ENCODE measurements at places on chromosomes 1 and 21.
A peak's percentile ranks its signal among the peaks of the same experiment; 100 is the strongest.

DNA sequence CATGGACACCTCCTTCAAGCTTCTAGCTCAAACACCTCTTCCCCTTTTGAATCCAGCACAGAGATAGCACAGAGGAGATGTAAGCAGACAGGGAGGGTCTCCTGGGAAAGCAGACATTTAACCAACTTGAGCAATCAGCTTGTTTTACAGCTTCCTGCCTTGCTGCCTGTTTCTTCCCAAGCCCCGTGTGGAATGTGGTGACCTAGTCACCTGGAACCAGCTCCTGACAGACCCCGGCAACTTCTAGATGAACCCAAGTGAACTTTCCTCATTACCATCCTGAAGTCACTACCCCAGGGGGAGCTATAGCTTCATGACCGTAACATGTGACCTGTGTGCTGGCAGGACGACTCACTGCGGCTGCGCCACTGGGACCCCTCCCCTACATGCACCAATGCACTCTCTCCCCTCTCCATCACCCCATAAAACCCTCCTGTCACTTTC lies 24.1 kb upstream of the TTF2 start:
- DNase-seq: no peak

DNA sequence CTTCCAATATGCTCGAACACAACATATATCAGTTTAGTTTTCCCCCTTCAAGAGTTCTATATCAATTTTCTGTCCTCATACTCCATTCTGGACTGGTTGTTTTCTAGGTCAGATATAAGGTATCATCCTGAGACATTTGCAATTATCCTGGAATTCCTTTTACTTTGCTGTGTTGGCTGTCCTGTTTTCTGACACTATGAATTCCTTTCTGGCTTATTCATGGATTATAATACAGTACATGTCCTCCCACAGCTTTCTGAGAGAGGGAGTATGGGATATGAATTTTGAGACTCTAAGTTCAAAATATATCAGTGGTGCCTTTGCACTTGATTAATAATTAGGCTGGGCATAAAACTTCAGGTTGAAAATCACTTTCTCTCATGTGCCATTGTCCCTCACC lies 11.9 kb downstream of the PHTF1 start:
- peak; percentile 42 for DNase-seq

DNA sequence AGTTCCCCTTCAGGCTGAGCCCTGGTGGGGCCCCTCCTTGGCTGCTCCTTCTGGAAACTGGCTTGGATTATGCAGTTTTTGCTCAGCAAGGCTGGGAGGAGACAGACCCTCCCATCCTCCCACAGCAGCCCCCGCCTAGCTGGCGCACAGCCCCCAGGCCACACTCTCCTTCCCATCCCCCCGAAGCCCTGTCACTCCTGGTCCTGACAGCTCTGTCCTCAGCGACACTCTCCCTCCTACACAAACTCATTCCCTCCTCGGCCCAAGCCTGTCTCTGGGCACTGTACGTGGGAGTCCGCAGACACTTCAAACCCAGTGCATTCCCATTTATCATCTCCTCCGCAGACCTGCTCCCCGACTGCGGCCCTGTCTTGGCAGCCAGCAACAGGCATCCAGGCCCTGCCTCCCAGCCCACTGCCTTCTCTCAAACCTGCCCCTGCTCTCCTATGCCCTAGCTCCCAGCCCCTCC lies 25.0 kb upstream of the EPHB2 start:
- DNase-seq: no peak

- peak; percentile 34 for DNase-seq
Measured at GRCh38 chr1:33815061-33815460, 48.8 kb upstream of the HMGB4 start.

DNA sequence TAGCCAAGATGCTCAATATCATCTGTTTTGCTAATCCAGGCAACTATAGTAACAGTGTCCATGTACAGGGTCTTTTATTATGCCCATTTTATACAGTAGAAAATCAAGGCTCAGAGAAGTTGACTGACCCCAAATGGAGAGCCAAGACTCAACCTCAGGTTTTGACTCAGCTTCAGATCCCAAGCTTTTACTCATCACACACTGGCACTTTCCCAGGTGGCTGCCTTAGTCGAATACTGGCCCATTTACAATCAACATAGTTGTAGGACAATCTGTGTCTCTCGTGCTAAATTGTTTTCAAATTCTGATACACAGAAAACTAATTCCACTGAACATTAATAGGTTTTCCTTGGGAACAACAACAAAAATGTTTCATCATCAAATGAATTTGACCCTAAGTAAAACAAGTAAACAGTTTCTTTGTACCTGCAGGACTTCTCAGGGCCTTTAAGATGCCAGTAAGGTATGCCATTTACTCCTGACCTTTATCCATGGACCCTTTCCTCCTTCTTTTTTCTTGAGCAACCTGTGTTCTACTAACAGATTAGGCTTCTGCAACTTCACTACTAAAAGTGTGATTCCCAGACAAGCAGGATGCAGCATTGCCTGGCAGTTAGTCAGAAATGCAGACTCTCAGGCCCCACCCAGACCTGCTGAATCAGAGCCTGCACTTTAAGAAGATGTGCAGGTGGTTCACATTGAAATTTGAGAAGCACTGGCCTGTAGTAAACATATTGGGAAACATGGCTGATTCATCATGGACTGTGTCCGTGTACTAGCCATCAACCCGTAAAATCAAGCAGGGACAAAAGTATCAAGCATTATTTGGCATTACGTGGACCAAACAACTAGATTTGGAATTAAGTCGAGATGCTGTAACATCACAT lies 128.8 kb downstream of the RRAGC start:
- DNase-seq: peak; percentile 48

DNA sequence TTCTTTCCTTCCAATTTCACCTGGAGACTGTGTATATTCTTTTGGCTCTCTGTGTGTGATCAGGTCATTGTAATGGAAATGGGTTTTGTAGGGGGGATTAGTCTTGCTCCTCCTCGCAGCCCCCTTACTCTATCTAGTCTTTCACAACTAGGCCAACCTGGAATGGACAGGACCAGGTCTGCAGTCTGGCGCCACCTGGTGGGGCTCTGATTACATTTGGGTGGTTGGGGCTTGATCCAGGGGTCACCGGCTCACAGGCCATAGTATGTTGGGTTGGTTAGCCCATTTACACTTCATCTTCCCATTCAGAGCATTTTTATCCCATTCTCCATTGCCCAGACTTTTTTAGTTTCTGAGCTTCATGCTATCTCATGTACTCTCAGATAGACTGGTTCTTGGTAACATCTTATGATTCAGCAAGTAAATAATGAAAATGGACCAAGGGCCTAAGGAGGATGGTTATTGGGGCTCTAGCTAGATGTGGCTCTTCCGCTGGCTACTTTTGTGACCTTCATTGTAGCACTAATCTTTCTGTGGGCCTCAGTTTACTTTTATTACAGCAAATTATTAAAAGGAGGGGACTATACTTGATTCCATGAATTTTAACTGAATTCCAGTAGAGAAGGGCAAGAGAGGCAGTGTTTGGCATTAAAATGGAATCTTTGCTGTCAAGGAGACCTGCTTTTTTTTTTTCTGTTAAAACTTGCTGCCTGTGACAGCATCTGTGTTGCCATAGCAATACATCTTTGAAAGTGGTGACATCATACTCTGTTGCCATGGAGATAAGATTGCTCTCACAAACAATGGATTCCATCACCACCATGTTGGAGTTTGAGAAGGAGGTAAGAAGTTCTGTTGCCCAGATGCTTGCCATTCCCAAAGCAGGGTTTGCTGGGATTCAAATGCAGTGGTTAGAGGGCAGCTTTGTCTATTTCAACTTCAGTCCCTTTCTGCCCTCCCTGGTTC lies 150.1 kb downstream of the PLXNA2 start:
- DNase-seq: peak; percentile 49

- no peak for DNase-seq
Measured at GRCh38 chr1:206855859-206856258, 9.6 kb upstream of the IL20 start.

- no peak for DNase-seq
Measured at GRCh38 chr1:211985556-211986264, 49.6 kb downstream of the INTS7 start.

- no peak for DNase-seq
Measured at GRCh38 chr1:25579292-25580252, 36.2 kb downstream of the LDLRAP1 start.

- no peak for DNase-seq
Measured at GRCh38 chr1:241747992-241748391, 95.9 kb downstream of the WDR64 start.
